Cardiac septum (tissue), 1 donor: ENCODE measurements at places on chromosomes 13 and 19.

GRCh38 chr13:20940083-20940482 lies 37.5 kb upstream of the XPO4 start:
- no peak for DNase-seq

DNA sequence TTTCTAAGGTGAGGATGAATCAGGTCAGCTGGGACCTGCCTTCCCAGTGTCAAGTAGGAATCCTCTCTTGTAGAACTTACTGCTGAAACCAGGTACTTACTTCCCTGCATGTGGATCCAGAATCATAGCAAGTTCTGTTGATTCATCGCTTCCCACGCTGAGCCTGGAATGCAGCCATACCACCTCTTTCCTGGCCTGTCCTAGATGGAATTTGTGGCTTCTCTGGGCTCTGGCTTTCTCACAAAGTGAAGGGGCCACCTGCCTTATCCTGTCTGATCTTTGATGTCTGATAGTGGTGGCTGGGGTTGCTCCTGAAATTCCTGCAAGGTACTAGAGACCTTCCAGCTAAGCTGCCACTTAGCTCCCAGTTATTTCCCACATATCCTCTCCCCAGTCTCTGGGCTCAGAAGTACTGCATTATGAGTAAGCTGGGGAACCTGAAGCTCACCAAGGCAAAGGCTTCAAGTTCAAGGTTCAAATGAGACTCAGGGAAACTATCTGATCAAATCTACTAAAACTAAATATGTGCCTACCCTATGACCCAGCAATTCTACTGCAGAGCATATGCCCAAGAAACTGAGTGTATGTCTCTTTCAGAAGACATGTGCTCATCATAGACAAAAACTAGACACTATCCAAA lies 103.5 kb downstream of the SUCLA2 start:
- DNase-seq: no peak

GRCh38 chr13:113105921-113106452 lies 396 bp downstream of the F7 start:
- no peak for DNase-seq

DNA sequence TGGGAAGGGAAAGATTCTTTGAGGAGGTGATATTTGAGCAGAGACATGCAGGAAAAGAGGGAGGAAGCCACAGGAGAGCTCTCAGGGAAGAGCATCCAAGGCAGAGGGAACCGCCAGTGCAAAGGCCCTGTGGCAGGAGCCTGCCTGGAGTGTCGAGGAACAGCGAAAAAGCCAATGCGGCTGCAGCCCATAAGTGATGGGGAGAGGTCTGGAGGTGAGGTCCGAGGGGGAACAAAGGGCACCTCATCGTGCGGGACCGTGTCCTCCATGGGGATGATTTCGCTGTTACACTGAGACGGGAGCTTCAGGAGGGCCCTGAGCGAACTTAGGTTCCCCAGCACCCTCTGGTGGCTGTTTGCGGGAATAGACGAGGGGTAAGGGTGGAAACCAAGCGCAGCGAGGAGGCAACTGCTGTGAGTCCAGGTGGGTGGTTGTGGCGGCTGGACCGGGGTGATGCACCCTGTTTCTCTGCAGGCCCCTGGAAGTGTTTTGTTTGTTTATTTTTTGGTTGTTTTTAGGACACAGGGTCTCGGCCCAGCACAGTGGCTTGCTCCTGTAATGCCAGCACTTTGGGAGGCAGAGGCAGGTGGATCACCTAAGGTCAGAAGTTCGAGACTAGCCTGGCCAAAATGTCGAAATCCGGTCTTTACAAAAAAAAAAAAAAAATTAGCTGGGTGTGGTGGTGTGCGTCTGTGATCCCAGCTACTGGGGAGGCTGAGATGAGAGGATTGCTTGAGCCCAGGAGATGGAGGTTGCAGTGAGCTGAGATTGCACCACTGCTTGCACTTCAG lies 5.9 kb upstream of the EHD2 start:
- DNase-seq: no peak

DNA sequence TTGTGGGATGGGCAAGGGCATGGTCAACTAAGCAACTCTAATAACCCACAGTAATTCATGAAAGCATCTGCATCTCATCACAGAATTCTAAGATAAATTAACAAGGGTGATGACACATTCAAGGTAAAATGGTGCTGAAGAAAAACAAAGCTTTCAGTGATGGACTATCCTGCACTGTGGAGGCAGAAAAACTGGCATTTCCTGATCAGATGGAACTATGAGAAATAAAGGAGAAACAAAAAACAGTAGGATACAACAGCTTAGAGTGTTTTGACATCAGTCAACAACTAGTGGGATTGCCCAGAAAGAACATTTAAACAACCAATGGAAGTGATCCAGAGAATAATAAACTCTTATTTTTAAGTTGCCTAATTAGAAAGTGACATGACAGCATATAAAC lies 327.0 kb downstream of the KLF5 start:
- DNase-seq: no peak

DNA sequence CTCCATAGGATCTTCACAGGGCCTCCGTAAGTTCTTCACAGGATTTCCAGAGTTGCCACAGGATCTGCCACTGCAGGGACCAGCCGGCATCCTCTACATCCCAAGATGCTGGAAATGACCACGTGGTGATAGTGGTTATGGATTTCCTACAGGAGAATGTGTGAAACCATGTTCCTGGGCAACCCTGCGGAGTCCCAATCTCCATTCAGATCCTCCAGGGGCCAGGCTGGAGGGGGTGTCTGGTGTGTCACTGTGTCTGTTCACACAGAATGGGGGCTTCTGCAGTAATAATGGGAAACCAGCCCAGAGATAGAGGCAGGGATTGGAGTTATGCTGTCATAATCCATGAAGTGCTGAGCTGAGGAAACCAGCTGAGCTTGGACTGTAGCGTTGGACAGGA lies 8.6 kb downstream of the LILRA6 start:
- no peak for DNase-seq

- no peak for DNase-seq
Measured at GRCh38 chr13:112843392-112844111, 125.5 kb upstream of the MCF2L start.

DNA sequence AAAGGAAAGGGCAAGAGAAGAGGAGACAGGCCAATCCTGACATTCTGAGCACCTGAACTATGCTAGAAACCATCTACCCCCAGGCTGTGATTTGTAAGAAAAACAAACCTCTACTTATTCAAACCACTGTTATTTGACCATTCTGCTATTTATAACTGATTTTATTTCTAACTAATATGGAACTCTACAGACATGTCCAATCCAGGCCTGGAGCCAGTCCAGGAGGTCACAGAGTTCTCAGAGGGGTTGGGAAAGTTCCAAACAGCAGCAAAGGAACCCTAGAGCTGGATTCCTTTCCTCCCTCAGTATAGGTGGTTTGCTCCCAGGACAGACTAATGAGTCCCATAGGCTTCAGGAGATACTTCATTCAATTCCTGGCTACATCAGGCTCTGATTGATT lies 24.2 kb downstream of the SIAH3 start:
- no peak for DNase-seq

DNA sequence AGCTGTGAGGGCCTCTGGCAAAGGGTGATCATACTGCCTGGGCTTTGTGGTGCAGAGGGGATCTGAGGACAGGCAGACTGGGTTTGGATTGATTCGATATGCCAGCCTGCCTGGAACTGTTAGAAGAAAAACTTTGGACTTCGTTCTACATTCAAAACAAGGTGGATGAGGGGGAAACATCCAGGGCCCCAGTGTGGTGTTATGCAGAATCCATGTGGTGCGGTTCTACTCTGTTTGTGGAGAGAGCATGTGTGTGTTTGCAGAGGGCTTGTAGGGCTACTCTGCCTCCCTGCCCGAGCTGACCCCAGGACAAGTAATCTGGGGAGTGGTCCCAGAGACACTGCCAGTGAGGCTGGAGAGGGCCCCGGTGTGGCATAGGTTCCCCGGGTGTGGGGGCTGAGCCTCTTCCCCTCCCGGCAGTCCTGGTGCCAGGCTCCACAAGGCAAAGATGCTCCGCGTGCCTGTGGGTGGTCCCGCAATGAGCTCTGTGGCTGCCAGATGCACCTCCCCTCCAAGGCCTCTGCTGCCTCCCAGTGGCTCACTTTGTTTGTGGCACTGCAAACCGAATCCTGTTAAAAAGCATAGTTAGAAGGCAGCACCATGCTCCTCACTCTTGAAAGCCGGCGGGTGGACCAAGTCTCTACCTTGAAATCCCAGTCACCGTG lies 22.3 kb upstream of the TFDP1 start:
- no peak for DNase-seq

DNA sequence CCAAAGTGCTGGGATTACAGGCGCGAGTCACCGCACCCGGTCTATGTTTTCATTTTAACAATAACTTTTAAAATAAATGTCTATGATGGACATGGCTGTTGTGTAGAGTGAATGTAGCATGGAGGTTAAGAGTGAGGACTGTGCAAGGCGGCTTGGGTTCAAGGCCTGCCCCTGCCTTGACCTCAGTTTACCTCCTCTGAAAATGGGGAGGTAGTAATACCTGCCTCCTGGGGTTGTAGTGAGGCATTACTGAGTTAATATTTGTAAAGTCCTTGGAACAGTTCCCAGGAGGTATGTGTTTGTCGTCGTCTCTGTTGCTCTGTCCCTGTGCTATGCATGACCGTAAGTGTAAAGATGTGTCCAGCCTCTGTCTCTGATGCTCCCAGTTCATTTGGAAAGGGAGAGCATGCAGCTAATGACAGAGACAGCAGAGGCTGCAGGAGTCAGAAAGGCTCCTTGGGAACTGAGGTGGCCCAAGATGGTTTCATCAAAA lies 9.4 kb downstream of the GARRE1 start:
- DNase-seq: no peak

DNA sequence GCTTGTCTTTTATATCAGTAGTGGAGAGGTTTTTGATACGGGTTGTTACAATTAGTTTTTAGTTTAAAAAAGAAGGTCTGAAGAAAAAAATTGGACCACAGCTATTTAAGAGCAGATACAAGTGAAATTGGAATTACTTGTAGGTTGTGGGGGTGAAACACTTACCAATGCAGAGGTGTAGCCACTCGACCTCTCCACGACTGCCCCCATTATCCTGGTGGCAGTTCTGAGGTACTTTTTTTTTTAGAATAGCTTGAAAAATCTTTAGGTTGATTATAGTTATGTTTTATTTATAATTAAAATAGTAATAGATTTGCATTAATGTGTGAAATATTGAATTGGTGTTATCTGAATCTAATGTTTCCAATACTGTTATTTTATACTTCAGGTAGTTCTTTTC lies 60.7 kb downstream of the PAN3 start:
- DNase-seq: no peak

- DNase-seq: no peak
Measured at GRCh38 chr13:80010846-80011245, 330.1 kb downstream of the SPRY2 start.

DNA sequence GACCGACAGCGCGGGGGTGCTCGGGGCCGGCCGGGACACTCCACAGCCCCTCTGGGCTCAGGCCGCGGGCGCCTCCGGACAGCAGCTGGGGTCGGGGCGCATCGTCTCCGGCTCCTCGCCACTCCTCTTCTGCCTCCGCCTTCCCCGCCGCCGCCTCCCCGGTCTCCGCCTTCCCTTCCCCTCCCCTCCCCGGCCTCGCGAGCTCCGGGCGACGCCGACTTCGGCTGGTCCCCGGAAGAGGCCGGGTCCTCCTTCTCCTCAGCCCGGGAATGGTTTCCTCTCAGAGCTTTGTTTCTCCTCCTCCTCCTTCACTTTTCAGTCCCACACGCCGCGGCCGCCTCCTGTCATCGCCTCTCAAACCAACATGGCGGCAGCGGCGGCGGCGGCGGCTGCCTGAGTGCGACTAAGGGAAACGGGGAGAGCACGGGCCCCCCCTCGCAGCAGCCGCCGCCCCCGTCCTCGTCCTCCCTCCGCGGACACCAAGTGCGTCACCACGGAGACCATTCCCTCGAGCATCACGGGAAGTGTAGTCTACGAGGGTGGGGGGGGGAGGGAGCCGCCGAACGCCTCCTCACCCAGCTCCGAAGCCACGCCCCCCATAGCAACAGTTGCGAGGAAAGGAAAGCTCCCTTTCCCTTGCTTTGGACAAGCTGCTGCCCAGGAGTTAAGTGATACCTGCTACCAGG lies at the start of gene UBL3:
Gene UBL3, minus strand, starts transcription at position 405 of the 686 bp plus-strand sequence. CDS start 1,079 bp downstream, outside the sequence.
- DNase-seq: peak; percentile 99

DNA sequence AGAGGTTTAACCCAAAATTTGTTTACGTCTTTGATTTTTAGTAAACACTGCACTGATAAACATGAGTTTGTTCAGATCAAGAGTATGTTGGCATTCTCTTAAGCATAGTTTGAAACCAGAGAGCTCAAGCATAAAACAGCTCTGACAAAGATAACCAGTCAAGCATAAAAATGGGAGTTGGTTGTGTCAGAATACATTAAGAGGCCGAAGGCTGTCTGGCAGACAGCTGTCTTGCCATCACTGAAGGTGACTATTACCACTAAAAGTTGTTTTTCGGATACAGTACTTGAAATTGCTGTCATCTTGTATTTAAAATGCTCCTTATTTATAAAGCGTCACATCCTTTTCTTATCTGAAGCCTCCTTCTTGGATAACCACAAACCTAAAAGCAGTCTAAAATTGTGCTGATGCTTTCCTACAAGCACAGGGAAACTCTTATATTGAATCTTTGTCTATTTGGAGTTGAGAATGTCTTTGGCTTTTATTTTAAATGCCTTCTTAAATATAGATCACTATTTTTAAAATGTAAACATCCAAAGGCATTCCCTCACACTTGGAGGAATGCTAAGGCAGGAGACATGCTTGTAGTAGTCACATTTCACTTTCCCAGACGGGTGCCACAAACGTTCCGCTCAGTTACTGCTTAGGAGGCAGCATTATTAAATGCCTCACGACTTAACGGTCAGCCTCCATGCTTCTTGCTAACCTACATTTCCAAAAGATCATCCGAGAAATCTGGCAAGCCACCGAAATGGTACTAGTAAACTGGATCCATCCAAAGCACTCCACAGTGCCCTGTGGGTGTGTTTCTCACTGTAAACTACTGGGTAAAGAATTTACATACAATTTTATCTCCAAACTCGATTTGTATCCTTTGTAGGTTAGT lies 1.5 kb downstream of the SMAD9 start:
- DNase-seq: no peak

DNA sequence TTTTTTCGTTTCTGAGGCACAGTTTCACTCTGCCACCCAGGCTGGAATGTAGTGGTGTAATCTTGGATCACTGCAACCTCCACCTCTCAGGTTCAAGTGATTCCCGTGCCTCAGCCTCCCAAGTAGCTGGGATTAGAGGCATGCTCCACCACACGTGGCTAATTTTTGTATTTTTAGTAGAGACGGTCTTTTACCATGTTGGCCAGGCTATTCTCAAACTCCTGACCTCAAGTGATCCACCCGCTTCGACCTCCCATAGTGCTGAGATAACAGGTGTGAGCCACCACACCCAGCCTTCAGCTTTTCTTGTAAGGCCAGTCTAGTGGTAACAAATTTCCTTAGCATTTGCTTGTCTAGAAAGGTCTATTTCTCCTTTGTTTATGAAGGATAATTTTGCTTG lies 46.2 kb downstream of the ZNF568 start:
- no peak for DNase-seq

- no peak for DNase-seq
Measured at GRCh38 chr13:28685892-28686291, 27.0 kb downstream of the POMP start.

GRCh38 chr19:28785971-28786370 lies 427.0 kb downstream of the UQCRFS1 start:
- DNase-seq: no peak

DNA sequence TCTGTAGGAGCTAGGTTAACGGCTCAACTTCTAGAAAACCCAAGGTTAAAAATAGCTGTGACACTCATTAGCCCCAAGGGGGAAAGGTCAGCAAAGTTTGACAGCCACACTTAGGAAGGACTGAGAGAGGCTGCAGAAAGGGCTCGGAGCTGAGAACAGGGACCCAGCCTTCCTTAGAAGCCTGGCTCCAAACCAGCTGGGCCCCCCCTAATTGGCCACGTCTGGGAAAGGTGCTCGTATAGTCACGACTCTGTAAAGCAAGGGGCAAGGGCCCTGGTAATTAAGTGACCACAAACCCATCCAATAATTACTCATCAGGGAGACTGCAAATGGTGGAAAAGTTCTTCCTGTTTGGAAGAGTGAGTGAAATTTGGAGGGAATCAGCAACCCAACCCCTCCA lies 90.5 kb downstream of the RNASEH2B start:
- no peak for DNase-seq
